ENCODE measurements at places on chromosomes 2 and 18. TPM values are rescaled to one million over a fixed set of nuclear protein-coding genes. Genes with fewer than 3 reads are reported as not detected.

Gene CXCR1
- total RNA-seq: not detected

Gene AMER3
- total RNA-seq: not detected

Gene EML6
- 0.41 TPM for total RNA-seq

Gene NEB
- 1.5 TPM for total RNA-seq

Gene DRC1
- total RNA-seq: not detected

Gene HOXD8
- total RNA-seq: 14.2 TPM

Gene TANC1
- total RNA-seq: 80.0 TPM

Gene CAVIN2
- total RNA-seq: 240 TPM

Gene ASB18
- not detected for total RNA-seq

Gene RGPD3
- total RNA-seq: 0.05 TPM

Gene ADD2
- 0.47 TPM for total RNA-seq

Gene FAM168B
- total RNA-seq: 145 TPM

Gene SERPINB8
- total RNA-seq: 18.3 TPM

Gene CEP192
- total RNA-seq: 16.0 TPM

Gene MC2R
- not detected for total RNA-seq

Gene COL5A2
- total RNA-seq: 229 TPM

All from glomerular endothelial cell (primary cell).